ENCODE measurements at places on chromosomes 11 and 22.

DNA sequence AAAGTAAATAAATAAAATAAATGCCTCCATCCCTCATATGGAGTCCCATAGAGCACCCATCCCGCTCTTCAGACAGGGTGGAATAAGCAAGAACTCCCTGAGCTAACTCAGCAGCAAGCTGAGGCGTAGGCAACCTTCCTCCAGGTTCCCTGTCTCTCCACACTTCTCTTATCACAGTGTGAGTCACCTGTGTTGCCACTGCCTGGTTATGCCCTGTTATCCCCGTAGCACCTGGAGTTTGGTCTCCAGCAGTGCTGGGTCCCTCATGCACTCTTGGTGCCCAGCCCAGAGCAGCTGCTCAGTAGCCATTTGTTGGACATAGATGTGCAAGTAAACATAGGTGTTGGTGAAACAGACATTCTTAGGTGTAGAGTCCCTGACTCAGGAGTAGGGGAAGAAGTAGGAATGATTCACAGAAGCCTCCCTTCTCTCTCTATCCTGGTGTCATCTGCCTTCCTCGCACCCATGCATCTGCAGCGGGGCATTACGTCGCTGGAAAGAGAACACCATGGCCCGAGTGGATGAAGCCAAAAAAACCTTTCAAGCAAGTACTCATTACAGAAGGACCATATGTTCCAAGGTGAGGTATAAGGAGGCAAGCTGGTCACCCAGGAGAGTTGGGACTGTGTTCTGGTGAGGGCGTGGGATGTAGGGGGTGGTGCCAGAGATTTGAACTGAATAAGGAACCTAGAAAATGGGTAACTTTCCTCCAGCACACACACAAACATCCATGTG lies 56.0 kb downstream of the PISD start:
- no peak for DNase-seq

DNA sequence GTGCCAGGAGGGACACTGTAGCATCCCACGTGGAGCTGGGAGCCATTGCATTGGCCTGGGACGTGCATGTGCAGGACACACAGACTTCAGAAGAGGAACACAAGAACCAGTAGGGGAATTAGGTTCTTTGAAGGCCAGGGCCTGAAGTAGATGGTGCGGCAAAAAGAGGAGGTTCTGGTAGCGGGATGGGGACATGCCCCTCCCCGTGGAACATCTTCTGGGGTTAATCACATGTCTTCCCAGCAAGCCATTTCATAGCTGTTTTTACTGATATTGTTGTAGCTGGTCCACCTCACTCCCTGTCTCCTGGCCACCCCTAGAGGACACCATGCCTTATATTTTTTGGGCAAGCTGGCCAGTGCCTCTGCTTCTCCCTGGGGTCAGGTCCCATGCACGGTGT lies 74.3 kb downstream of the SCN3B start:
- DNase-seq = no peak

DNA sequence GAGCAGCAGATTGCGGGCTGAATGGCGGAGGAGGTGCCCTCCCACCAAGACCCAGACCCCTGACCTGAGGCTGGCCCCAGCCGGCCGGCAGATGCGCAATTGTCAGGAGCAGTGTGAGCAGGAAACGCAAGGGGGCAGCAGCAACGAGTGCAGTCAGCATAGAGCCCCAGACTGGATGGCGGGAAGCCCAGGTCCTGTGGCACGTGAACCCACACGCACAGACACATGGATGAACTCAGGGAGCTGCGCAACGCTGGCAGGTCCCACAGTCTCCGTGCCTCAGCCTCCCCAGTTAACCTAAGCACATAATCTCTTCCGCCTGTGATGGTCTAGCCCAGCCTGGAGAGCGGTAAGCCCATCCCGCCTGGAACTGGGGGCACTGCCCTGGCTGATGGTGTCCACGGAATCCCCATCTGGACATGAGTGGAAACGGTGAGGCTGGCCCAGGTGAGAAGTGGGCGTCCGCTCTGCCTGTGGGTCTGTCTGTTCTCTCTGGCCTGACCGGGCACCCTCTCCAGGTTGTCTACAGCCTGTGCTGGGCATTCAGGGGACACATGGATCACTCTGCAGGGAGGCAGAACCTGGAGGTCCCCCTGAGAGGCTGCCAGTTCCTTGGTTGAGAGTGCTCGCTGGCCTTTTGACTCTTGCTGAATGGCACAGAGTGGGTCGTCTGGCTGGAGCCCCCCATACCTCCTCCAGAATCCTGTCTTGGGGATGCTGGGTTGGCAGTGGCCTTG lies 626 bp upstream of the TBX10 start:
- DNase-seq = peak; percentile 35

GRCh38 chr11:134655189-134655989 lies 243.3 kb upstream of the B3GAT1 start:
- DNase-seq = no peak

DNA sequence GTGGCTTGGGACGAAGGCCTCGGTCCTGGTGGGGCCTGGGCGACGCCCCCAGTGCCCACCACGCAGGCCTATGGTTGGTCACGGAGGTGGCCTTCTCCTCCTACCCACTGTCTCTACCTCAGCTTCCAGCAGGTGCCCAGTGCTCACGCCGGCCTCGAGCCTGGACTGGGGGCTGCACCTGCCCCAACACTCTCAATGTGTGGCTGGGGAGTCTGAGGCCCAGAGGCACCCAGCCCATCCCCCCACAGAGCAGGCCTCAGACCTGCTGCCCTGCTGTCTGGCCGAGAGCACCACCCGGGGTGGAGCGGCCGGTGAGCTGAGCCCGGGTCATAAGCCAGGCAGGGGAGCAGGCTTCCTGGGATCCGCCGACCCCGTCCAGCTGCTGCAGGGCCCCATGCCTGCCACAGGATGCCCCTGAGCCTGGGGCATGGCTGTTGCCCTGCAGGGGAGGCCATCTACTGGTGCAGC lies 28.6 kb upstream of the MUC5AC start:
- no peak for DNase-seq

- no peak for DNase-seq
Observed at GRCh38 chr22:22909605-22910271, 22.1 kb downstream of the IGLL5 start.

DNA sequence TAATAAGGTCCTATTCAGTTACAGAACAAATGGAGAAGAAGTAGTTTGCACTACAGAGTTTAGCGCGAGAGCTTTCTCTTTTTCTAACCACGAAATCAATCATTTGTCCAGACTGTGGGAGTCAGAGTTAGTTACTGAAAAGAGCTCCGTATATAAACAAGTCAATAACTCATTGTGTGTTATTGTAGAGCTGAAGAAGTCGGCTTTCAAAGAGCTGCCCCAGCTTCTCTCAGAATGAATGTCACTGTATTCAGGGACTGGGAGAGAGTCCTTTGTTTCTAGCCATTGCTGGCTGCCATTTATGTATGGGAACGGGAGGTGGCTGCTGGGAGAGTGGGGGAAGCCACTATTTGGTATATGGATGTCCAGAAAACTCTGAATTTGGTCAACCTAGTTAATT lies 227.8 kb downstream of the DCDC1 start:
- DNase-seq = no peak

GRCh38 chr11:33262011-33262645 lies 4.9 kb downstream of the HIPK3 start:
- no peak for DNase-seq

GRCh38 chr11:65066805-65067291 lies 8.5 kb upstream of the NAALADL1 start:
- no peak for DNase-seq

DNA sequence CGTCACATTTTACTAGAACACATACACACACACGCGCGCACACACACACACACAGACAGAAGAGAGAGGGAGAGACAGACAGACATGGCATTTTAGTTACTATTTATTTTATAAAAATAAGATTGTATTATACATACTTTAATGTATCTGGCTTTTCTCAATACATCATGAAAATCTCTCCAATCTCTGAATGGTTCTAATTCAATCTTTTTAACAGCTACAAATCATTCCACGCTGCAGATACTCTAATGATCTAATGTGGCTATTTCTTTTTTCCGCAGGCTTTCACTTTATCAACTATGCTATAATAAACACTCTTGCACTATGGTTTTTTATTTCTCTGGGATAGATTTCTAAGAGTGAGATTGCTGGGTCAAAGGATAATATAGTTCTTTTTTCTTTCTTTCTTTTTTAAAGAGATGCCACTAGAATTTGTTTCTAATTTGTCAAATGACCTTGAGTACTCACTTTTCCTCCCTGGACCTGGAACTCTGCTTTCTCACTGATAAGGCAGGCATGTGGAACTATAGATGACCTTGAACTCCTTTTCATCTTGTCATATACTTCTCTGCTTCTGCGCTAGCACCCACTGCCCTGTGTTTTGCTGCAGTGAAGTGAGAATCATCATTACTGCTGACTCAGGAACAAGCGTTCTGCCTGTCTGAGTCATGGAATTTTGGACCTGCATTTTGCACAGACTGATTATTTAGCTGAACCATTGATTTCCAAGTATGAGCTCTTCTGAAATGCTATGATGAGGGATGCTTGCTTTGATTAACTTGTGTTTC lies 4.9 kb upstream of the SLC6A5 start:
- DNase-seq = no peak

GRCh38 chr11:121214861-121215260 lies 77.7 kb upstream of the SC5D start:
- no peak for DNase-seq

DNA sequence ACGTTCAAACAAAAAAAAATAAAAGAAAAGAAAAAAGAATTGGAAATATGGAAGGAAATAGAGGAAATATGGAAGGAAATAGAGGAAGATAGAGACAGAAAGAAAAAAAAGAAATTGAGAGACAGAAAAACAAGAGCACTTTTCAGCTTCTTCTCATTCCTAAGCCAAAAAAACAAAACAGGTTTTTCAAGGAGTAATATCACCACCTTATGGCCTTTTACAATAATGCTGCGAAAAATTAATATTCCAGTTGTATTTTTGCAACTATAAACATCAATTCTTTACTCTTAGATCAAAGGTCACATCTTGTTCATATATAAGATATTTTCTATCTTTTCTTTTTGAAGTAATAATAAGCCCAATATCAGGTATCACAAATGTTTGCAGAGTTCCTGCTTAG lies 328.3 kb downstream of the FAT3 start:
- no peak for DNase-seq

DNA sequence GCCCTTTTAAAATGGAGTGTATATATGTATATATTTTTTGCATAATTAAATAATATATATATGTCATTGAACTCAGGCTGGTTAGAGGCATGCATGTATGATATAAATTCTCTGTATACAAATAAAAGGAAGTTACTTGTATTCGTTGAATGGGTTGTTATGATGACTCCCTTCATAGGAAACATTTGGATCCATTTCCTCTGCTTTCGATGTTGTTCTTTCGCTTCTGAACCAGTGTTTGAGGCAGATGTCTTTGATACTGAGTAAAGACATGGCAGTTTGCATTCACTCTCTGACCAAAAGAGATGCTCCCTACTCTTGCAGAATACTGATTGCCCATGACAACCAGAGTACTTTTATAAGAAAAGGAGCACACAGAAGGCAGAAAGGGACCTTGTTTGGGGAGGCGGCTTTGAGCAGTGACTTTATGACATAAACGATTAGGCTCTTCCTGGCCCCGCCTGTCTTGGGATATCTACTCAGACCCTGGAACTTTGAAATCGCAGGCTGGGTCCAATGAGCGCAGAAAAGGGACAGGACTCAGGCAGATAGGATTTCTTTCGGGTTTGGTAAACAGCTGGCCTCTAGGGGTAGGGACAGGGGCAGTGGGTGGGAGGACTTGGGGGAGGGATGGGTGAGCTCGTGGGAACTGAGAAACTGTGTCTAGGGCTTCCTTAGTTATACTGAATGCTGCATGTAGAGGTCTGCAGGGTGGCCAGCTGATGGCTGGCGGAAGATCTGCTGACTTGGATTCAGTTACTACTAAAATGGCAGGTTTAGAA lies 23.2 kb downstream of the TIMP3 start:
- no peak for DNase-seq

DNA sequence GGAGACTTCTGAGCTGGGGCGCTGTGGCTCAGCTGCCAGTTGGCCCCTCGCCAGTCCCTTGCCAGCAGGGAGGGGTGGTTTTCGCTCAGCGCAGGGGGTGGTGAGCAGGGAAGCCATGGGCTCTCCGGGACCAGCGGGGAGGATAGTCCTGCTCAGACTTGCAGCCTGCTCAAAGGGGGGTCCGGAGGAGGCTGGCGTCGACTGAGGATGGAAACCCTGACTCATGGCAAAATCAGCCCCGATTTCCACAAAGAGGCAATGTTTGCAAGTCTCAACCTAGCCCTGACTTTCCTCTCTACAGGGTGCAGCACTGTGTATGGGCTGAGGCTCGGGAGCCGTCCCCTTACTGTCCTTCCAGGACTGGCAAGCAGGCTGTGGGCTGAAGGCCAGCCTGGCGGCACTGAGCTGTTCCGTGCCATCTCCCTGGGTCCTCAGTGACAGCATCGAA lies 35.1 kb downstream of the FBLN1 start:
- DNase-seq = no peak

- no peak for DNase-seq
Observed at GRCh38 chr11:128367573-128367972, 219.8 kb downstream of the ETS1 start.

GRCh38 chr22:36286096-36286957 lies 33.4 kb downstream of the APOL1 start:
- peak; percentile 26 for DNase-seq

DNA sequence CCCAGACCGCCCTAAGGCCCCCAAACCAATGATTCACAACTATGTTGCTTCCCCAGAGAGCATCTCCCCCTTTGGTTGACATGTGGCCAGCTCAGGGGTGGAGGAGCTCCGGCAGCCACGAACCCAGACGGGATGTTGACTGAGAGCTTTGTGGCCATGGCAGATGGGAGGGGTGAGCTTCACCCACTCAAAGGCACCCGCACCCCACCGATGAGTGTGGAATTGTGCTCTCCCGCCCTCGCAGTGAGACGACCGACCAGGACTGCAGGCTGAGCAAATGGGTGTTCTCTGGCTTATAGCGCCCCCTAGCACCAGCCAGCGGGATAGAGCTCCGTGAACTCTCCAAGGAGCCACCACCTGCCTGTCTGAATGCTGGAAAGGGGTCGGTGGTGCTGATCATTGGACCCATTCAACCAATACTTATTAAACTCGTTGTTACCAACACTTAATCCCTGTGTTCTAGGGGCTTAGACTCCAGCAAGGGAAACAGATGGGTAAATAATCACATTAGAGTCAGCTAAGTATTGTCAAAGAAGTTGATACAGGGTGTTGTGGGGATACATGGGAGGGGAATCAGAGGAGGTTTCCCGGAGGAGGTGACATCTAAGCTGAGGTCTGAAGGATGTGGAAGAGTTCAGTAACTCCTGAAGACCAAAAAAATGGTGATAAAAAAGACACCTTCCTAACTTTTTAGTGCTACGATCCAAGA lies 4.5 kb upstream of the TIMP3 start:
- peak; percentile 8 for DNase-seq

GRCh38 chr22:23862103-23862502 lies 4.4 kb downstream of the SLC2A11 start:
- peak; percentile 21 for DNase-seq
